Fibroblast of skin of left biceps (primary cell): ENCODE measurements at places on chromosomes 2 and 18.

DNA sequence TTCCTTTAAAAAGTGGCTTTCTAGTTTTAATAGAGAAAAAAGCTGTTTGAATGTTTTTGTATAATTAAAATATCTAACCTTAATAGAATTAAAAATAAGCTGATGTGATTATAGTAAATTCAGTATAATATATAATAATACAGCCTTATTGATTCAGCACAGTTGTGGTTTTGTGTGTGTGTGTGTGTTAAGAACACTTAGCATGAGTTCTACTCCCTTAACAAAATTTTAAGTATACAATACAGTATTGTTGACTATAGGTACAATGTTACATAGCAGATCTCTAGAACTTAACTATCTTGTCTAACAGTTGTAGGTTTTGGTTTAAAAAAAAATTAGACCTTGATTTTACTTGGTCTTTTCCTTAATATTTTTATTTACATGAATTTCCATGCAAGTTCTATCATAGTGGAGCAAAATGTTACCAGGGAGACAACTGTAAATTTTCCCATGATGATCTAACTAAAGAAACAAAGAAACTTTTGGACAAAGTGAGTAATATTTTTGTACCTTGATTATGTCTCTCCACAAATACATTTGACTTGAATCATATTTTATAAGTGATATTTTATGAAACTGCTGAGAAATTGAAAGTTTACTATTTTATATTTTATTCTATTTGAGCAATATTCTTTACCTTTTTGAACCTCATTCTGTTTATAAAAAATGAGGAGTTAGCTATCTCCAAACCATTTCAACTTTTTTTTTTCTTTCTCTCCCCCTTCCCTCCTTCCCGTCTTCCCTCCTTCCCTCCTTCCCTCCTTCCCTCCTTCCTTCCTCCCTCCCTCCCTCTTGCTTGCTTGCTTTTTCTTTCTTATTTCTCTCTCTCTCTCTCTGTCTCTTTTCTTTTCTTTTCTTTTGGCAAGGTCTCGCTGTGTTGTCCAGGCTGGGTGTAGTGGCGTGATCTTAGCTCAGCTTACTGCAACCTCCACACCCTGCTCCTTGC is 46.3 kb downstream of the ZC3H6 start:
- no peak for DNase-seq

DNA sequence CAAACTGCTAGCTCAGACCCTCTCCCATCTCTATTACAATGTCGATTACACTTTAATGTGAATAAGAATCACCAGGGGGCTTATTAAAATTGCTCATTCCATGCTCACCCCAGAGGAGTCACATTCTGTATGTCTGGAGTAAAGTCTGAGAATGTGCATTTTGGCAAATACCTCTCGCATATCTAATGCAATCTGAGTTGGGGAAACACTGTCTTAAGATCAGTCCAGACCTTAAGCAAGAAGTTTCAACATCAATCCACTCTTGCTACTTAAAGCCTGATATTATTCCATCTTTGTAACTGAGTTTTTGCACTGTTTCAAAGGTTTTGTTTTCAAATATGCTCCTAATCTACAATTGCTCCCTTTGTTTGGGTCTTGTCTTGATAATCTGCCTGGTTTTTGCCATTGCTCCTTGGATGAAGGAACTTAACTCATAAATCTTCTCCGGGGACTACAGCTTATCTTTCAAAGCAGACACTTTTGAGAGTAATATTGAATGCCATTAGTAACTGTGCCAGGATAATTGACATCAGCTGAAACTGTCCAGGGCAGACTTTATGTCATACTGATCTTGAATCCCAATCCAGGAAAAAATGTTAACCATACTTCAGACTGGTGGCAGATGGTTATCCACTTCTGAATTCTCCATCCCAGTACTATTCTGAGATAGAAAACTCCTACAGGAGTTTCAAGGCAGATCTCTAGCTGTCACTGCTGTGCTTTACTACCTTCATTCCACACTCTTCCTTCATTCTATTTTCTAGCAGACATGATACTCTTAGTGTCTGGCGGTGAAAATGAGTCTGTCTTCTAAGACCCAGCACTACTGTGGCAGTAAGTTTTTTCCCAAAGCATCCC is 200.9 kb downstream of the ERBB4 start:
- no peak for DNase-seq

DNA sequence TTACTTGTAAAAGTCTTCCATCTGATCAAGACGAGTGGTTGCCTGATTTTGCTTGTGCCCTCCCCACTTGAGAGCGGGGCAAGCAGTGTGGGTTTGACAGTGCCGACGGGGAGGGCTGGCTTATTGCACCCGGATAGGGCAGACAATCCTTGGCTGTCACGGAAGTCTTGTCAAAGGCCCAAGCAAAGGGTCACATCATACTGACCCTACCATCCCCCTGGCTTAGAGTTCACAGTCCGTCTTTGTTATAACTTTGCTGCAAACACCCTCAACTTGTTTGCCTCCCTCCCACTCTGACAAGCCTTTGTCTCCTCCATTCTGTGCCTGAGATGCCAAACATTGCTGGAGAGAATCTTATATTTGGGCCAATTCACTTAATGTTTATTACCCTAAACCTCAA is 165.9 kb upstream of the MSH6 start:
- no peak for DNase-seq

DNA sequence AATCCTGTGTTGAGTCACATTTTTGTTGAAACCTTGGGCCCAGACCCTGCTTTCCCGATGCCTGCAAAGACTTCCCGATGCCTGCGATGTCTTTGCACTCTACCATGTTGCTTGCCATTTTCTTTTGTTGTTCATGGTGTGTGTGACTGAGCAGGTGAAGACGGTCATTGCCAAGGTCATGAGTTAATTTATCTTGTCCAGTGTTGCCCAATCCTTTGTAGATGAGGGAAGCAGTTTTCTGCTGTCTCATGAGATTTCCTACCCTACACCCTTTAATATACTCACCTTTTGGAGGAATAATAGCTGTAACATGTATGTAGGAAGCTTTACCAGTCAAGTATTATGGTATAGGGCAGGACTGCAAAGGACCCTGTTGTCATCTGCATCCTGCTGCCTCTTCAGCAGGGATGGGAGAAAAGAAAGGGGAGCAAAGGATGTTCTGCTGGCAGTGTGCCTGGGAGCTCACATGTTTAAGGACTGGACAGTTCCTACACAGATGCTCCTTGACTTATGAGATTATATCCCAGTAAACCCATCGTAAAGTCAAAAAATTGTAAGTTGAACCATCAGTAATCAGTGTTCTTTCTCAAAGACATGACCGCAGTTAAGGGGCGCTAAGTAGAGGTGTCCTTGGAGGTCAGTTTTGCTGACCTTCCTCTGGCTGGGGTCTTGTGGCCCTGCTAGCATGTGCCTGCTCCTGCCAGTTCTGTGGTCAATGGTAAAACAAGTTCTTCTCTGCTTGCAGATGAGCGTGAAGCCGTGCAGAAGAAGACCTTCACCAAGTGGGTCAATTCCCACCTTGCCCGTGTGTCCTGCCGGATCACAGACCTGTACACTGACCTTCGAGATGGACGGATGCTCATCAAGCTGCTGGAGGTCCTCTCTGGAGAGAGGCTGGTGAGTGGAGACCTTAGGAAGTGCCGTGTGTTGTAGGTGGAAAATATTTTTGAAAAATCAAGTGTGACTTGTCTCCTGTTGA is 124.8 kb upstream of the EML6 start:
- no peak for DNase-seq
